ENCODE measurements at places on chromosomes 2 and 18. TPM values are rescaled to one million over a fixed set of nuclear protein-coding genes. Genes with fewer than 3 reads are reported as not detected.

The PCGF1 gene
- 19.5 TPM for polyA plus RNA-seq

The HOXD12 gene
- 1.3 TPM for polyA plus RNA-seq

The AQP12B gene
- polyA plus RNA-seq: 0.19 TPM

The CCDC141 gene
- not detected for polyA plus RNA-seq

The MC4R gene
- not detected for polyA plus RNA-seq

The SPR gene
- 7.1 TPM for polyA plus RNA-seq

DNA sequence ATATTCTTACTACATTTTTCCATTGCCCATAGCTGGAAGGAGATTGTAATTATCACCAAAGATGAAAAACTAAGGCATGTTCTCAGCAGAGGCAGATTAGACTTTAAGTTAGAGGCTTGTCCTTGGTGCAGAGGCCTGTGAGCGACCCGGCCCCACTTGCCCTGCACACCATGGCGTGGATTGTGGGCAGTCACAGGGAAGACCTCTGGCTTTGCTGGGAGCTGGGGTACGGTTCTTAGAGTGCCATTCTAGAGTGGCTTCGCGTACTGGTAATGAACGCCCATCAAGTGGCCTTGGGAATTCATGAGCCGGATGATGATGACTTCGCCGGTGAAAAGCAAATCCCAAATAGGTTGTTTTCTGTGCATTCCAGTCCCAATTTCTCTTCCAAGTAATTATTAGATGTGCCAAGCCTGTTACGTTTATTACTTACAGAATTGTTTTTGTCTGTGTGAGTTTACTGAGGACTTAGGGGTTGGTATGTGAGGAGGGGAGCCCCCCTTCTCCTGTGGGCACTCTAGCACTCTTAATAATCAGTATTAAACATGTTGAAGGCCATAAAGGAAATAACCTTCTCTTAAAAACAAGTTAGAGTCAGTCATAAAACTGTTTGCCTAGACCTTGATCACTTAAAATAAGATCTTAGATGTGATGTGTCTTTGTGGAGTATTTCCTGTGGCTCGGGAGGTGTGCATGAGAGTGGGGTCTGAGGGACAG lies 90.6 kb downstream of the LDLRAD4 start:
- no peak for DNase-seq

- peak; percentile 14 for DNase-seq
These were observed 45.2 kb upstream of the NYAP2 start for GRCh38 chr2:225354281-225354774.

GRCh38 chr18:44625386-44625785 lies 55.3 kb upstream of the SETBP1 start:
- no peak for DNase-seq

DNA sequence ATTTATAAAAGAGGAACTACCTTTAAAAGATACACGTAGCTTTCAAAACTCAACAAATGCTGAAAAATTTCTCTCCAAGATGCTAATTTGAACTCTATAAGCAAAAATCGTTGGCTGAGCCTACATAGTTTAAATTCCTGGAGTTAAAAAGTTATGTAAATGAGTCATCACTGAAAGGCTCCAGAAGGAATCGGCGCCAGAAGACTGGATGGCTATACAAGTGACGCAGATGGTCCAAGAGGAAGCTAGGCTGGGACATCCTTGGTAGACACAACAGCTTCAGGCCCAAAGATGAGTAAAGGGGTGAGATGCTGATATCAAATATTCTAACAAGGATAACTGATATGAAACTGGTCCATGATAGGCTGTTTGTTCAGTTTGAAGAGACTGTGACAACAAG lies 22.8 kb upstream of the DNAH6 start:
- no peak for DNase-seq

- no peak for DNase-seq
These were observed 106.2 kb downstream of the CYRIA start for GRCh38 chr2:16559278-16560067.

- DNase-seq: peak; percentile 71
These were observed 78.2 kb downstream of the SH3RF3 start for GRCh38 chr2:109207176-109207575.

DNA sequence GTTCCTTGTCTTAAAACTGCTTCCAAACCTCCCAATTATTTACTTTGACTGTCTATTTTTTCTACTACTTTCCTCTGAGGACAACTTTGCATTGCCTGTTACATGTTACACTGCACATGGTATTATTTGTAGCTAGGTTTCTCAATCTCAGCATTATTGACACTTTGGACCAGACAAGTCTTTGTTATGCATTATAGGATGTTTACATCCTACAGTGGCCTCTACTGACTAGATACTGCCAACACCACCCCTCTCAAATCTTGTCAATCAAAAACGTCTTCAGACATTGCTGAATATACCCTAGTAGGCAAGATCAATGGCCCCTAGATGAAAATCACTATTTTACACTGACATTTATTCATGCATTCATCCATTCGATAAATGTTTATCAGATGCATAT lies 129.6 kb upstream of the DNAJC10 start:
- no peak for DNase-seq

DNA sequence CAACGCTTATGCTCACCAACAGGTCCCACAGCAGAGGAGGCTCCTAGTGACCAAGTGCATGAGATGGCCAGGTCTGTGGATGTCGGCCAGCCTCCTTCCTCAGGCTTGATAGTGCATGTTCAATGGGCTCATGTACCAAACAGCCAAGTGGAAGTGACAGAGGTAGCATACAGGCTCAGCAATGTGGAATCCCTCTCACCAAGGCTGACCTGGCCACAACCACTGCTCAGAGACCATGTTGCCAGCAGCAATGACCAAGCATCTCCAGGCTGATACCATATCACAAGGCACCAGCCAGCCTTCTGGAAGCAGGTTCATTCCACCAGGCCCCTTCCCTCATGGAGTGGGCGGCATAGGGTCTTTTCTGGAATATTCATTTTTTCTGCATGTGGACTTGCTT lies 61.5 kb downstream of the REEP1 start:
- DNase-seq: no peak

DNA sequence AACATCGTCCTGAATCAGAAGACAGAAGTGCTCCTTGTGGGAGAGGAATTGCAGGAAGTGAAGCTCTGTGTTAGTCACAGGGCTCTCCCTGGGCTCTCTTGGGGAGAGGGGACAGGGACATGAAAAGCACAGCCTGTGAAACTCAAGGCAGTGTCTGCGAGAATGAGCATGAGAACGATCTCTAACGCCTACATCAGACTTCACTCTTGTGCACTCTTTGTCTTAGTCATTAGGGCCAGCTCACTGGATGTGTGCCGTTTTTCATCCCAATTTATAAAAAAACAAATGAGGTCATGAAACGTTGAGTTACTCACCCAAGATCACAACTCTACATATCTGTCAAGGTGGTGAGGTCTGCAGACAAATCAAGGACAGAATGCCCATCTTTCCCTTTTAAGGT lies 27.0 kb upstream of the TWIST2 start:
- DNase-seq: no peak

GRCh38 chr2:200449149-200449548 lies 60.7 kb downstream of the KCTD18 start:
- no peak for DNase-seq

GRCh38 chr2:85852937-85853498 lies 35.8 kb downstream of the ST3GAL5 start:
- no peak for DNase-seq

- no peak for DNase-seq
These were observed 88.6 kb upstream of the EML6 start for GRCh38 chr2:54634564-54635511.

DNA sequence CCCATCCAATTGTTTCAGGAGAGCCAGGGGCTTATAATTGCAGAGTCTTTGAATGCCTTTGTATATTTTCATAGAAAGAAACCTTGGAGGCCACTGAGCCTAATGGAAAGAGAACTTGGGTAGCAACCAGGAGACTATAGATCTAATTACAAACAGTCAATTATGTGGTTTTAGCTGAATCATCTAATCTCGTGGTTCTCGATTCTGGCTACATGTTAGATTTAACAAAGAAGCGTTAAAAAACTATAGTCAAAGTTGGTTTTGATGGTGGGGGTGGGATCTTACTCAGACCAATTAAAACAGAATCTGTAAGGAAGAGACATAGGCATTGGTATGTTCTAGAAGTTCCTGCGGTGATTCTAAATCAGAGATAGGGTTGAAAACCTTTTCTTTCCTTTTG lies 344.1 kb downstream of the CNTNAP5 start:
- no peak for DNase-seq

- no peak for DNase-seq
These were observed 21.6 kb downstream of the CIB4 start for GRCh38 chr2:26619521-26619951.

DNA sequence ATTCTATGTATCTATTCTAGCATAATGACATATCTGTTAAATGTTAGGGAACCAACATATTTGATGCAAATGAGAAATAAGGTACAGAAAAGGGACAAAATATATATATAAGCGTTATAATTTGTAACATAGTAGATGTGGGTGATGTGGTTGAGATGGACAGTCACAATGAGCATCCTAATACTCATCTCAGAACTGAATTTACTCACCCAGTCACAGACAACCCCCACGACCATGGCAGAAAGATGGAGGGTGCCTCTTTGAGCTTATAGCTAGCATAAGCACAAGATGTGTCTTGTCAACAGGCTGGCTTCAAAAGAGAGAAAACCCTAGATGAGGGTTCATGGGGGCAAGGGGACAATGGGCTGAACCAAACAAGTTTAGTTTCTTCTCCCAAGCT lies 9.1 kb upstream of the DSG3 start:
- DNase-seq: no peak
